HAP-1 (cell line): ENCODE measurements at places on chromosomes 2 and 18.

- DNase-seq = no peak
Observed at GRCh38 chr2:22991844-22992243, 393.1 kb upstream of the KLHL29 start.

- no peak for DNase-seq
Observed at GRCh38 chr2:226151157-226151556, 648.5 kb downstream of the IRS1 start.

DNA sequence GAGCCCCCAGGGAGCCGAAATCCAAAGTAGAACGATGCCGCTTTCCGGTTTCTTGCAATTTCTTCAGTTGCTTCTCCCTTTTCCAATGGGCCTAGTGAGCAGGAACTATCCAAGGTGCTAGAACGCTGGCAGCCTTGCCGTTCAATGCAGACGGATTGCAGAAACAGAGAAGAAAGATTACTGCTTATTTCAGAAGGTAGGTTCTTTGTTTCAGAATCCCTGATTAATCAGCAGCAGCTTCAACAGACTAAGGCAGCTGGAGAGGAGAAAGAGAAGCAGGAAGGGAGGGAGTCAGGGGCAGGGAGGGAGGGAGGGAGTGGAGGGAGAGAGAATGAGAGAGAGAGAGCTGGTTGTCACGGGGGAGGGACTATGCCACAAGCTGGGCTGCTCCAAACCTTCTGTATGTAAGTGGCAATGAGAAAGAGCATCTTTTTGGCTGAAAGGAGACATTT is 576 bp downstream of the NYAP2 start:
- DNase-seq = peak; percentile 23

- DNase-seq = no peak
Observed at GRCh38 chr18:7272311-7273049, 41.6 kb downstream of the LRRC30 start.

DNA sequence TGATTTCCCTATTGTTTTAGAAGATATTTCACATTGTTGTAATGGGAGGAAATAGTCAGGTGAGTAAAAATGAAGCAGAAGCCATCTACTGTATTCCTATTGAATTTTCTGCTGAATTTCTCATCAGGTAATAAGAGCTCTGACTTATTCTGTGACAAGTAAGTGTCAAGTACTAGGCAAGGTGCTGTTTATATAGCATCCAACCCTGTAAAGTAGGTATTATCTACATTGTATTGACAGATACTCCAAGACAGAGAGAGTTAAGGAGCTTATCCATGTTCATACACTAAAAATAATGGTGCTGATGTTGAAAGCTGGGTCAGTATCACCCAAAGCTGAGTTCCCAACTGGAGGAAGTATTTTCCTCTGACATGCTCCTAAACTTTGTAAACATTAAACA is 106.0 kb downstream of the KCNJ3 start:
- DNase-seq = no peak

DNA sequence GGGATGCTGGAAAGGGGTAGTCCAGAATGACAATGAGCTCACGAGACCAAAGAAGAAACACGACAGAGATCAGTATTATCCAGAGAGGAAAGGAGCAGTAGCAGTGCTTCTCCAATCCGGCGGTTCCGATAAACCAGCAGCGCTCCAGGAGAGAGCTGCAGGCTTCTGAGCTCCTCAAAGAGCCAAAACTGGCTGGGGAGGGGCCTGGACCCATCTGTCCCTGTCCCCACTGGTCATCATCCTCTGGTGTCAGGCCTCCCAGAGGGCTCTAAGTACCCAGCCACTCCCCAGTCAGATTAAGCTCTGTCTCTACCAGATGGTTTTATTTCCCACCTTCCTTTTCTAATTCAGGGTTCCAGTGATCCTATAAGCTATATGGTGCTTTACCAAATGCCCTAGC is 23.2 kb downstream of the DNAJC27 start:
- no peak for DNase-seq

DNA sequence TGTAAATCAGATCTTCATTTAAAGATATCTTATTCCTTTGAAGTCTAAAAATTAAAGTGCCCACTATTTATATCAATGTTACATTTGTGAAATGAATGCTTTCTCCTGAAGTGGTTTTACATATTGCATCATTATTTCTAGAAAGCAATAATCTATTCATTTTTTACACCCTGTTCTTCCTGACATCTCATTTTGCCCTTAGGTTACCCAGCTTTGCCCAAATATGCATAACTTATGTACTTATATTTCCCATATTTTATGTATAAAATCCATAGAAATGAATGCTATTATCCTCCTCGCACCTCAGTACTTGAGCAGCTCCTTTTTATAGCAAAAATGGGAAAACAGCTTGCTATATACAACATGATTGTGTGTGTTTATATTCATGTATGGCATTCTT is 396.5 kb upstream of the DSEL start:
- DNase-seq = no peak

DNA sequence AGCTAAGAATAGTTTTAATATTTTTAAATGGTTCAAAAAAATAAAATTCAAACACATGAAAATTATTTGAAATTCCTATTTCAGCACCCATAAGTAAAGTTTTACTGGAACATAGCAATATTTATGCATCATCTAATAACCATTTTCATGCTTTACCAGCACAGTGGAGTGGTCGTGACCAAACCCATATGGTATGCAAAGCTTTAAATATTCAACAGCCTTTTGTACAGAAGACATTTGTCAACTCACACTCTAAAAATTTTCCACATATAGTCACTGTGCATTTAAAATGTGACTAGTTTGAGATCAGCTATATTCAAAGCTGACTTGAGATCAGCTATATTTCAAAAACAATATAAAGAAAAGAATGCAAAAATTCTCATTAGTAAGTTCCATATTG is 46.2 kb downstream of the PUM2 start:
- DNase-seq = no peak

GRCh38 chr18:26407736-26408601 is 140.4 kb downstream of the KCTD1 start:
- DNase-seq = no peak

- DNase-seq = no peak
Observed at GRCh38 chr2:181910028-181910831, 18.7 kb downstream of the ITPRID2 start.

GRCh38 chr2:158116936-158117335 is 15.3 kb downstream of the UPP2 start:
- no peak for DNase-seq

- DNase-seq = peak; percentile 13
Observed at GRCh38 chr2:157258520-157259326, 1.2 kb downstream of the GALNT5 start.

DNA sequence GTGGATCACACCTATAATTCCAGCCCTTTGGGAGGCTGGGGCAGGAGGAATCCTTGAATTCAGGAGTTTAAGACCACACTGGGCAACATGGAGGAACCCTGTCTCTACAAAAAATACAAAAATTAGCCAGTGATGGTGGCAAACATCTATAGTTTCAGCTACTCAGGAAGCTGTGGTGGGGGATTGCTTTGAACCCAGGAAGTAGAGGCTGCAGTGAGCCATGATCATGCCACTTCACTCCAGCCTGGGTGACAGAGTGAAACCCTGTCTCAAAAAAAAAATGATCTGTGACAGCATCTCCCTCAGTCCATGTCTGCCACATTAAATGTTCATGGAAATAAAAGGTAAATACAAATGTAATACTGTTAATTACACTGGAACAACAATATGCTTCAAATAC is 121.4 kb upstream of the COL5A2 start:
- DNase-seq = no peak

DNA sequence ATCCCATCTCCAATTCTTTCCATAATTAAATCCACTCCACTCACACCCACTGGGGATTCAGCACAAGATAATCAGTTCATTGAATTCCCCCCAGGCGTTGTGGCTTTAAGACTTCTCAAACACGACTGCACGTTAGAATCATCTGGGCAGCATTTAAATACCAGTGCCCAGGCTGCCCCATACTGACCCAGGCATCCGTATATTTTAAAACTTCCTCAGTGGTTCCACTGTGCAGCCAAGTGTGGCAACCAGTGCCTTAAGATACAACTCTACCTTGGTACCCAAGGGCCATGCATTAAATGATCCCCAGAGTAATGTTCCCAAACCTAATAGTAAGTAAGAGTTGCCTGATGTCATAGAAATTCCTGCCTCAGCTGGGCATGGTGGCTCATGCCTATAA is 54.3 kb upstream of the BZW1 start:
- no peak for DNase-seq

- no peak for DNase-seq
Observed at GRCh38 chr2:124001696-124002430, 23.2 kb upstream of the CNTNAP5 start.

DNA sequence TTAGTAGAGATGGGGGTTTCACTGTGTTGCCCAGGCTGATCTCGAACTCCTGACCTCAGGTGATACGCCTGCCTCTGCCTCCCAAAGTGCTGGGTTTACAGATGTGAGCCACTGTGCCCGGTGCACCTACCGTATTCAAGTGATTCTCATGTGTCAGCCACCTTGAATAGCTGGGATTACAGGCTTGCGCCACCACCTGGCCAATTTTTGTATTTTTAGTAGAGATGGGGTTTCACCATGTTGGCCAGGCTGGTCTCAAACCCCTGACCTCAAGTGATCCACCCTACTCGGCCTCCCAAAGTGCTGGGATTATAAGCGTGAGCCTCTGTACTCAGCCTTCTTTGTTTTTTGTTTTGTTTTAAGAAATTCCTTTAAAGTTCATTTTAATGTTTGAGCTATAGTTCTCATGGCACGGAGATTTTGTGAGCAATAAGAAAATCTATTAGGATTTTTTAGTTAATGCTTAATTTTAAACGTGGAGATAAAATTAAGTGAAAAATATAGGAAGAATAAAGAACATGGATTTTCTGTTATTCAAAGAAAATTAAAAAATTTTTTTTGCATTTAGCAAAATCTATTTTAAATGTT is 242.6 kb downstream of the PHLPP1 start:
- peak; percentile 71 for DNase-seq

GRCh38 chr18:45274026-45274425 is 341.2 kb upstream of the SLC14A2 start:
- DNase-seq = no peak

GRCh38 chr2:132621131-132621875 is 48.7 kb downstream of the LYPD1 start:
- no peak for DNase-seq

DNA sequence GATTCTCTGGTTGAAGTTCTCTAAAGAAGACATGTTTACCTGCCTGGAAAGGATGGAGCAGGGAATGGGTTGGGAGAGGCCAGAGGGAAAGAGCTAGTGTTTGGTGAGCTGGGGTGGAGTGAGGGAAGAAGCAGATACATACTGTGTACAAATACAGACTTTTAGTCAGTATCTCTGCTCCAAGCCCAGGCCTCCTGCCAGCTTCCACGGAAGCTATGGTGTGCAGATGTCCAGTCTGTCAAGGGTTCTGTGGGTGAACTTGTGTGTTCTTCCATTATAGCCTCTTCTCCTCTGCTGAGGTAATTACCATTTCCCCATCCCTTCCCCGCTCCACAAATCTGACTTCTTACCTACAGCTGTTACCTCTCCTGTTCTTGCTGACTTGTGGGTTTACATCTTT is 208.6 kb downstream of the HRH4 start:
- DNase-seq = no peak

GRCh38 chr2:142127248-142127647 is 3.6 kb downstream of the LRP1B start:
- no peak for DNase-seq

DNA sequence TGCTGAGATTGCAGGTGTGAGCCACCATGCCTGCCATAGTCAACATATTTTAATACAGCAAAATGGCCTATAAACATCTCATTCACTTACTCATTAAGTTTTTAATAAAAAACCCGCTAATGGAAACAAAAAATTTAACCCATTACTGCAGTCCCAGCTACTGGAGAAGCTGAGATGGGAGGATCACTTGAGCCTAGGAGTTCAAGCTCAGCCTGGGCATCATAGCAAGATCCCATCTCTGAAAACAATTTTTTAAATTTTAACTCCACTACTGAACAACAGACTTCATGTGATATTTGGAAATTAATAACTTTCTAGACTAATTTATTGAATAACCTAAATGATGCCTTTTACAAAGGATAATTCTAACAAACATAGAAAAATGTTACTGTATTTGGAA is 5.4 kb downstream of the PPP4R3B start:
- DNase-seq = no peak

GRCh38 chr2:162242586-162243280 is 512 bp downstream of the FAP start:
- DNase-seq = no peak

GRCh38 chr2:237540823-237541222 is 25.6 kb upstream of the PRLH start:
- no peak for DNase-seq

DNA sequence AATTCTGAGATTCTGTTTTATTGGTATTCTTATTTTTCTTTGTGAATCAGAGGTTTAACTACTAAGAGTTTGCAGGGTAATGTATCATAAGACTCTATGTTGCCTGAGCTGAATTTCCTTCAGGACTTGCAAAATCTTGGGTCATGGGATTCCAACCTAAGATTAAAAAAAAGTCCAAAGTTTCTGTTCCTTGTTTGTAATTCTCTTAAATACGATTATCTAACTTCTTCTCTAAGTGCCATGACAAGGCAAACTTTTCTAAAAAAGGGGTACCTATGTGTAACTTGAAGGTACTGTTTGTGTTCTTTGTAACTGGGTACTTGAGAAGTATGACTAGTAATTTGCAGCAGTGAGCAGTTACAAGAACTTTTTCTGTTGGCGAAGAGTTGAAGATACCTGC is 181.3 kb upstream of the ZEB2 start:
- DNase-seq = no peak

DNA sequence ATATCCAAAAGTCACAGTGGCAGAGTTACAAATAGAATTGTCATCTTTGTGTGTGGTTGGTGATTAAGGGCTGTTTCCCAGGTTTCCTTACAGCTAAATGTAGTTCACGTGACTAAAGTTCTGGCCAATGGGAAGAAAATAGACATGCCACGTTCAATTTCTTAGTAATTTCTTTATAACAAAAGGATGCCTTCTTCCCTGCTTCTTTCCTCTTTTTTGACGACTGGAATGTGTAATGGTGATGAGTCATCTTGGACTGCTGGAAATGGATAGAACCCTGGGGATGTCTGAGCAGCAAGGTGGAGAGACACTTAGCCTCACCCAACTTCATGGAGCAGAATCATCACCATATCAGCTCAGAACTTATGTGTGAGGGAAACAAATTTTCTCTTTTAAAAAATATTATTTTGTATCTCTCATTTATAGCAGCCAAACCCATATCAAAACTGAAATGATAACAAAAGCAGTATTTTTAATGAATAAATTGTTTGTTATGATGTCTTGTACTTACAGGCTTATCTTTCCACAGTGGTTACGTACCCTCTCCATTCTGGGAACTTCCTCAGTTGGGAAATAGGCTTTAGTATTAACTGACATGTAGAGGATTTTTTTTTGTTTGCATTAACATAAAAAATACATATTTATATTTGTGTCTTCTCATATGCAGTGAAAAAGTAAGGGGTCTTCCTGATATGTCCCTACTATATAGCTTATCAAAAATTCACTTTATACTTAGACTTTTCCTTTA is 91.1 kb upstream of the CDH2 start:
- DNase-seq = no peak

GRCh38 chr2:209661286-209661894 is 110.2 kb upstream of the UNC80 start:
- DNase-seq = peak; percentile 63
